ENCODE measurements at places on chromosomes 3 and 15.
A peak's percentile ranks its signal among the peaks of the same experiment; 100 is the strongest.

DNA sequence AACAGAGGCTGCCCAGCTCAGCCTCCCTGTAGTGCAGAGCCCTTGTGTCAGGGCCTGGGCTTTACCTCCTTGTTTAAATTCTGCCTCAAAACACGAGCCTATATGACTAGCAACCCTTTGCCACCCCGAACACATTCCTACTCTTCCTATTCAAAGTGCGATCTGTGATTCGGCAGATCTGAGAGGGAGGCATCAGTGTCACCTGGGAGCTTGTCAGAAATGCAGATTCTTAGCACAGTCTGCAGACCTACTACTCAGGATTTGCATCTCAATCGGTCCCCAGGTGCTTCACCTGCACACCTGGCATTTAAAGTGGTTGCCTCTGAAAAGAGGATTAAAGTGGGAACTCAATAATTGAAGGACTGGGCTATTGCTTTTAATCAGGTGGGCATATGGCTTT lies 273.2 kb upstream of the TOPAZ1 start:
- no peaks in the 10 kb centered on the region for H3K27me3 ChIP-seq
- no peaks in the 10 kb centered on the region for H3K4me1 ChIP-seq
- no peak overlapping the region for H3K4me3 ChIP-seq
- no peak for DNase-seq

GRCh38 chr15:41504751-41505492 lies 8.7 kb downstream of the LTK start:
- peaks cover 19% of the 10 kb centered on the region for H3K4me1 ChIP-seq
- H3K36me3 ChIP-seq: no peaks in the 10 kb centered on the region
- DNase-seq: no peak

- no peaks in the 10 kb centered on the region for H3K4me1 ChIP-seq
- no peaks in the 10 kb centered on the region for H3K27me3 ChIP-seq
- H3K4me3 ChIP-seq: no peak overlapping the region
- H3K36me3 ChIP-seq: no peaks in the 10 kb centered on the region
- no peak overlapping the region for H3K27ac ChIP-seq
These were observed 98.2 kb upstream of the NR2F2 start for GRCh38 chr15:96232335-96232734.

DNA sequence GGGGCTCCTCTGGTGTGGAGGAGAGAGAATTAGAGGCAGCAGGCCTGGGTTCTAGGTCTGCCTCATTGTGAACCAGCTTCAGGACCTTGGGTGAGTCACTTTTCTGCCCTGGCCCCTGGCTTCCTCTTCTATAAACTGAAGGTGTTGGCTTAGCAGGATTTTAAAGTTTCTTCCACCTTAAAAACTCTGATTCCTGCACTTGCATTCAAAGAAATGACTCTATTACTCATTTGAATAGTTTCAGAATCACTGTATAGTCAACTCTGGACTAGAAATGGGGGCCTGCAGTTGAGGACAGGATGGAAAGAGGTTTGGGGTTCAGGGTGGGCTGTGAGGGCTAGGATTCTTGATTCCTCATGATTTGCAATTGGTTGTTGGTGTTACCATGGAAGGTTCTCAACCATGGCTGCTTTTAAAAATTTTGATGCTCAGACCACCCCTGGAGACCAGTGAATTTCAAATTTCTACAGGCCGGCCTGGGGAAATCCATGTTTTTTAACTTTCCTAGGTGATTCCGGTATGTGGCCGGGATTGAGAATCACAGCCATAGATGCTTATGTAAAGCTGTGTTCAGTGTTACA lies 19.9 kb downstream of the SMAD3 start:
- peaks cover 25% of the 10 kb centered on the region for H3K4me1 ChIP-seq
- no peaks in the 10 kb centered on the region for H3K36me3 ChIP-seq
- DNase-seq: no peak
- H3K4me3 ChIP-seq: no peak overlapping the region

DNA sequence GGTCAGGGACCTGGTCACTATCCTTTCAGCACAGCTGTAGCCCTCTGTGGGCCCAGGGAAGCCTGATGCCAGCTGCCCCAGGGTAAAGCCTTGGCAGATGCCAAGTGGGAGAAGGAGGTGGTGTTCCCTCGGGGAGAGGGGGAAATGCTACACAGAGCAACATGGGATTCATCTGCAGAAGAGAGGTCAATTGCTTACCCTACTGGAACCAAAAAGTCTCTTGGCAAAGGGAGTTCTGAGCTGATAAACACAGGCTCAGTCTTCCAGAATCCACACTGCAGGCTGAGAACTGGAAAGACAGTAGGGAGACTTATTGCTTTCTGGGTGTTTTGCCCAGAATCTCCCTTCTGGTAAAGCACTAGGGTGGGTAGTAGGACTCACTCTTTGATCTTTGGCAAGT lies 100.1 kb upstream of the NEO1 start:
- no peak overlapping the region for H3K27ac ChIP-seq
- no peaks in the 10 kb centered on the region for H3K27me3 ChIP-seq
- no peaks in the 10 kb centered on the region for H3K4me1 ChIP-seq
- H3K4me3 ChIP-seq: no peak overlapping the region
- DNase-seq: no peak

GRCh38 chr3:20809356-20809755 lies 623.4 kb upstream of the SGO1 start:
- DNase-seq: no peak
- no peak overlapping the region for H3K27ac ChIP-seq
- H3K27me3 ChIP-seq: no peaks in the 10 kb centered on the region
- no peak overlapping the region for H3K4me3 ChIP-seq

DNA sequence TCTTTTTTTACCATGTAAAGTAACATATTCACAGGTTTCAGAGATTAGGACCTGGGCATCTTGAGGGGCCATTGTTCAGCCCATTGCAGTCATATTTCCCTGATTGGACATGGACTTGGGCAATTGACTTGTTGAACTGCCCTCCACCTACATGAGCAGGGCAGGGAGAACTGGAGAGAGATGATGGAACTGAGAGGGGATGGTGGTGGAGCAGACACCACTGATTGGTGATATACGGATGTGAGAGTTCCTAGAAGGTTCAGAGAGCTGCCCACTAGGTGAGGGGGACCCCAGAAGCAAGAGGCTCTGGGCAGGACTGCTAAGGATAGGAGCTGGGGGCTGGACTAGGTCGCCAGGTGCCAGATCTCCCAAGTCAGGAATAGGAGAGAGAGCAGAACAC lies 37.8 kb upstream of the SIAH2 start:
- no peaks in the 10 kb centered on the region for H3K36me3 ChIP-seq
- peaks cover 12% of the 10 kb centered on the region for H3K27me3 ChIP-seq
- peaks cover 2% of the 10 kb centered on the region for H3K4me1 ChIP-seq
- H3K27ac ChIP-seq: no peak overlapping the region

- no peak overlapping the region for H3K4me3 ChIP-seq
- no peaks in the 10 kb centered on the region for H3K4me1 ChIP-seq
- DNase-seq: peak; percentile 64
- H3K27ac ChIP-seq: no peak overlapping the region
- peaks cover 6% of the 10 kb centered on the region for H3K27me3 ChIP-seq
These were observed 546.1 kb downstream of the NTRK3 start for GRCh38 chr15:87710406-87710805.

- no peaks in the 10 kb centered on the region for H3K4me1 ChIP-seq
- H3K27me3 ChIP-seq: no peaks in the 10 kb centered on the region
- H3K36me3 ChIP-seq: no peaks in the 10 kb centered on the region
- no peak overlapping the region for H3K27ac ChIP-seq
- DNase-seq: no peak
These were observed 114.5 kb downstream of the EPHA3 start for GRCh38 chr3:89221924-89222323.

DNA sequence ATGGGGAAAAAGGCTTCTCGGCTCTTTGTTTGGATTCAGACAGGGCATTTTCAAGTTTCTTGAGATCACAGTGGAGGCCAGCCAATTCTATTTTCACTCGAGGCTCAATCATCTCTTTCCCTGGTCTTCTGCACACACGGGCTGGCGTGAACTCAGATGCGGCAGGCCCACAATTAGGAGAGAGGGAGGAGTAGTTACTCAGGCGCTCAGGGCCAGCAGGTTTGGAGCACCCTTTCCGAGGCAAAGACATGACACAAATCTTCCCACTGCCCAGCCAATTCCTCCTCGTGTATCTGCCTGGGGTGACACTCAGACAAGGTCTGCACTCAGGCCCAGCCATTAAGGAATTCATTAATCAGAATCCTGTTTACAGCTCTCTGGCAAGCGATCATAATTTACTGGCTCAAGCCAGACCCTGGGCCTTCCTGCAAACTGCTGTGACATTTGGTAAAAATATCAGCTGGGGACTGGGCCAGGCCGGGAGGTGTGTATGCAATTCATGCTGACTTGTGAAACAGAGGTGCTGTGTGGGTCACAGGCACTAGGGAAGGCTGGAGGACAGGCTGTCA lies 68.1 kb upstream of the TLE3 start:
- no peak overlapping the region for H3K27ac ChIP-seq
- peak; percentile 45 for DNase-seq
- no peak overlapping the region for H3K4me3 ChIP-seq
- no peaks in the 10 kb centered on the region for H3K36me3 ChIP-seq
- H3K27me3 ChIP-seq: peaks cover 11% of the 10 kb centered on the region

GRCh38 chr3:23136054-23136453 lies 67.1 kb upstream of the UBE2E2 start:
- H3K4me1 ChIP-seq: no peaks in the 10 kb centered on the region
- no peak for DNase-seq
- H3K36me3 ChIP-seq: no peaks in the 10 kb centered on the region
- no peak overlapping the region for H3K27ac ChIP-seq
- no peak overlapping the region for H3K4me3 ChIP-seq
- no peaks in the 10 kb centered on the region for H3K27me3 ChIP-seq

DNA sequence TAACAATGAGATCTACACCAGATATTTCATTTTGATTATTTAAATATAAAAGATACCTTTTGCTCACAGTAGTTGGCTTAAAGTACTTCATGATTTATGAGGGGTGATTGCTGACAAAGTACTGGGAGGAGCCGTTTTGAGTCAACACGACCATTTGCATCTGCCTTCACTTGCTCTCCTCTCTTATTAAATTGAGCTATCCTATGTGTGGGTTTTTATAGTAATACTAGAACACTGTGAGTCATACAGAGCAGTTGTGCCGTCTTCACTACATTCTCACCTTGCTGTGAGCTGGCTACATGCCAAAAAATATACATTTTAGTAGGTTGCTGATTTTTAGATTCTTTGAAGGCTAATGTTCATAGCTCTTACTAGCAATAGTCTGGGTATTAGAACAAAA lies 161.2 kb downstream of the ALCAM start:
- DNase-seq: no peak
- no peaks in the 10 kb centered on the region for H3K36me3 ChIP-seq
- no peak overlapping the region for H3K27ac ChIP-seq
- H3K4me3 ChIP-seq: no peak overlapping the region
- peaks cover 4% of the 10 kb centered on the region for H3K4me1 ChIP-seq

DNA sequence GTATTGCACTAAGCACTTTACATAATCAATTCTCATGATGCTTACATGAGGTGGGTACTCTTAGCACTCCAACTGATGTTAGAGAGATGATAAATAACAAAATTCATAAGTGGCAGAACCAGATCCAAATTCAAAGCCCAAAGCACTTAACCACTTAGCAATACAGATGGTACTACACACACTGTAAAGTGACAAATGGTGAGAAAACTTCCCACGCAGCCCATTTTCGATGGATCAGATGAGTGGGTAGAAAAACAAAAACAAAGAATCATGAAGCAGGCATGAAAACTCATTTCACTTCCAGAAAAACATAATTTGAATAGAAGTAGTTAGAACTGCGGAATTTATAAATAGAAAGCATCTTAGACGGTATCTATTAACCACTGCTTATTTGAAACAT lies 66.2 kb downstream of the FRMD4B start:
- no peaks in the 10 kb centered on the region for H3K27me3 ChIP-seq
- no peaks in the 10 kb centered on the region for H3K4me1 ChIP-seq
- H3K27ac ChIP-seq: no peak overlapping the region
- H3K36me3 ChIP-seq: no peaks in the 10 kb centered on the region
- DNase-seq: no peak
- H3K4me3 ChIP-seq: no peak overlapping the region

GRCh38 chr3:179943117-179943880 lies 93.4 kb downstream of the PEX5L start:
- H3K4me3 ChIP-seq: no peak overlapping the region
- H3K27me3 ChIP-seq: peaks cover 4% of the 10 kb centered on the region
- peaks cover 5% of the 10 kb centered on the region for H3K4me1 ChIP-seq

DNA sequence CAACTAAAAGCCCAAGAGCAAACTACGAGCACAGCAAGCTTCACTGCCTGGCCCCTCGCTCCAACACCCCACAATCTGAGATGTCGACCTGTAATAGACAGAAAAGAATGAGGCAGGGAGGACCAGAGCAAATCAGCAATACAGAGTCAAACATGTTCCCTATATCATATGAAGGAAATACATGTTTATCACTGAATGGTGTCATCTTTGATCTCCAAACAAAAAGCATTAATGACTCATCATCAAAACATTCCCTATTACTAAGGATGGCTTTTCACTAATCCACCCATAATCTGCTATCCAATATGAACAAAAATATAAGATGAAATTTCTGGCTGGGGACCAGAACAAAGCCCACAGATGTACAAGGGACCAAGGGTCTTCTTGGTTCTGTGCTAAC lies 34.7 kb downstream of the MYO5A start:
- DNase-seq: no peak
- H3K4me1 ChIP-seq: peaks cover 2% of the 10 kb centered on the region
- no peak overlapping the region for H3K4me3 ChIP-seq
- no peaks in the 10 kb centered on the region for H3K36me3 ChIP-seq

- DNase-seq: no peak
- H3K4me1 ChIP-seq: peaks cover 2% of the 10 kb centered on the region
- no peaks in the 10 kb centered on the region for H3K27me3 ChIP-seq
- no peaks in the 10 kb centered on the region for H3K36me3 ChIP-seq
These were observed 47.4 kb downstream of the PAQR5 start for GRCh38 chr15:69346112-69346511.

- DNase-seq: no peak
- peaks cover 12% of the 10 kb centered on the region for H3K36me3 ChIP-seq
- H3K27me3 ChIP-seq: no peaks in the 10 kb centered on the region
- no peak overlapping the region for H3K27ac ChIP-seq
- peaks cover 3% of the 10 kb centered on the region for H3K4me1 ChIP-seq
These were observed 39.2 kb downstream of the STAG1 start for GRCh38 chr3:136712941-136713340.

DNA sequence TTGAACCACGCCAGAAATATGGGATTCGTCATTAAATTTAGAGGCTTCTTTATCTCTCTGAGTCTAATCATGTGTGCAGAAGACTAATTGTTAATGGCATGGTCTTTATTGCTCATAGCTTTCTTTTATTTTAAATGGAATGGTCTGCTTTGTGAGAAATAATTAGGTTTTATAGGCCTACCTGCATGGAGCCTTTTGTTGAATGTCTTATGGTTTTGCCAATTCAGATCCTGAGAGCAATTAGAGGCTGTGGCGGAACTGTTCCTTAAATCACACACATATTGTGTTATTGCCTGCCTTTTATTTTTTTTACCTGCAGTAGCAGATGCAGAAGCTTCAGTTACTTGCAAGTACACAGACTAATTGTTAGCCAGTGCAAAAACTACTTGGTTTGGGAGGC lies 306.2 kb downstream of the NLGN1 start:
- no peaks in the 10 kb centered on the region for H3K27me3 ChIP-seq
- H3K36me3 ChIP-seq: no peaks in the 10 kb centered on the region
- no peak overlapping the region for H3K4me3 ChIP-seq
